ENCODE measurements at places on chromosomes 1 and 21.

DNA sequence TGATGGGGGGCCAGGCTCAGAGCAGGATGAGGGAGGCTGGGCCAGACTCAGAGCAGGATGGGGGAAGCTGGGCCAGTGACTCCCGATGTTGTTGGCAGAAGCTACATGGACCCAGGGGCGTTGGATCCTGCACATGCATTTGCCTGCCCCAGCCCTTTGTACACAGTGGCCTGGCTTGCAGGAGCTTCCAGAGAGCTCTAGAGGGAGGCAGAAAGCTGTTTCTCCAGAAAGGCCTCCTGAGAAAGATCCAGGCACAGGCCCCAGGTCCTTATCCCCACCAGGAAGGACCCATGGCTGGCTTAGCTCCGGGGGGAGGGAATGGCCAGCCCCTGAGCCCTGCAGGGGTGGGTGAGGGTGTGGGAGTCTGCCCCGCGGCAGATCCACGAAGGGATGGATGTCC lies 106.6 kb upstream of the ACTRT2 start:
- no peak for DNase-seq

- no peak for DNase-seq
These were observed 28.9 kb downstream of the OBSCN start for GRCh38 chr1:228236744-228237143.

- no peak for DNase-seq
These were observed 342.5 kb upstream of the ADGRL2 start for GRCh38 chr1:81458186-81458585.

- no peak for DNase-seq
These were observed 393.6 kb downstream of the AGBL4 start for GRCh38 chr1:49630156-49630555.

DNA sequence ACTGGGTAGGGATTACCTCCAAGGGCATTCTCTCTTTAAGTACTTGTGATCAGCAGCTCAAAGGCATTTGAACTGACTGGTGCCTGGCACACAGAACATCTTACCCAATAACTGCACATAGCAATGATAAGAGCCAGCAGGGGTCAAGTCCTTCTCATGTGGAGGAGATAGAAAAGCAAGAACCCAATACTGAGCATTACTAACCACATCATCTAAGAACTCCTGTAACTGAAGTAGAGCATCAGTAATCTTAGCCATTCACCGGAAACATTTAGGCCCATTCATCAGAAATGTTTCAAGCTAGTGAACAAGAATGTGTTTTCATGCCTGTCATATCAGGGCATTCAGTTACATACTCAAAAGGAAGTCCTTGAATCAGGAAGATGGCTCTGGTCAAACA lies 33.6 kb upstream of the THEM4 start:
- no peak for DNase-seq

GRCh38 chr1:207745285-207745684 lies 6.6 kb upstream of the CD46 start:
- DNase-seq, result no peak

GRCh38 chr1:157286646-157287420 lies 148.6 kb upstream of the ETV3 start:
- DNase-seq, result no peak

- DNase-seq, result no peak
These were observed 28.4 kb downstream of the MAPKAPK2 start for GRCh38 chr1:206713070-206713469.

- DNase-seq, result no peak
These were observed 633.8 kb downstream of the PTPRC start for GRCh38 chr1:199272628-199273086.

- DNase-seq, result peak; percentile 13
These were observed 1.2 kb downstream of the PABPC4 start for GRCh38 chr1:39575191-39576015.

DNA sequence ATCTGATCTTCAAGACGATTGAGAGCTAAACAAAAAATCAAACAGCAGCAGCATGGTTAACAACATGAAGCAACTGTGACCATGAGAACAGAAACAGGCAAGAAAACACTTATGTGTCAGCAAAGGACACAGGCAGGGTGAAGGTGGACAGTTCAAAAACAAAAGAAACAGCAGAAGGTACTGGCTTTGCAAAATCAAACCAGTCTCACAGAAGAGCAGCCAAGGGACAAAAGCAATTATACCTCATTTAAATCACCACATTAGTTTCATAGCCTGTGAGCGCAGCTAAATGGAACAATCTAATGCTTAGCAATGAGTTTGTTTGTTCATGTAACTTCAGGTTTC lies 59.1 kb downstream of the CAPN2 start:
- DNase-seq, result no peak

- DNase-seq, result peak; percentile 51
These were observed 570 bp upstream of the NEK7 start for GRCh38 chr1:198156111-198156744.

- no peak for DNase-seq
These were observed 3.6 kb upstream of the INAVA start for GRCh38 chr1:200890818-200891773.

DNA sequence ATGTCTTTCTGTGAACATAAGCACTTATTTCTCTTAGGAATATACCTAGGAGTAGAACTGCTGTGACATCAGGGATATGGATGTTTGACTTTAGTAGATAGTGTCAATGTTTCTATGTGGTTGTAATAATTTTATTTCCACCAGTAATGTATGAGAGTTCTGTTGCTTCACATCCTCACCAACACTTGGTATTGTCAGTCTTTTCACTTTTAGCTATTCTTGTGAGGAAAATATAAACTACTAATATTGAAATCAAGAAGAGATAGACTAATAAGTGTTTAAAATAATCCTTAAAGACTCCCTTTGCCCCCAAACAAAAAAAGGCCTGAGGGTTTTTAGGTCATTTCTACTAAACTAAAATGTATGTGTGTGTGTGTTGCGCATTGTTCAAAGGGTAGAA lies 2.7 kb upstream of the DMAP1 start:
- DNase-seq, result no peak

DNA sequence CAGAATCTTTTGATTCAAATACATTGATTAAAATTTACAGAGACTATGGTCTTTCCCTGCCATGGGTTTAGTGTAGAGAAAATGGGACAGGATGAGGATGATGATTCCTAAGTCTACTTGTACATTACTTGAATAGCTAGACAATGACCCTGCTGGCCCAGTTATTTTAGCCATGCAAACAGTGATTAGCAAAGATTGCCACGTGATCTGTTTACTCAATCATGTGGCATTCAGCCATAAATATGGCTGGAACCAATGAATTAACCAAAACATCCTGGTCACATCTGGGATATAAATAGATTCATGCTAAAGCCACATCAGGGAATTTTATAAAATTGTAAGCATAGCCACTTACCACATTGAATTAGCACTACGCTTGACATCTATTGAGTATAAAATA lies 167.3 kb downstream of the PBX1 start:
- DNase-seq, result no peak

- no peak for DNase-seq
These were observed 53.6 kb downstream of the GLUL start for GRCh38 chr1:182337736-182338571.

DNA sequence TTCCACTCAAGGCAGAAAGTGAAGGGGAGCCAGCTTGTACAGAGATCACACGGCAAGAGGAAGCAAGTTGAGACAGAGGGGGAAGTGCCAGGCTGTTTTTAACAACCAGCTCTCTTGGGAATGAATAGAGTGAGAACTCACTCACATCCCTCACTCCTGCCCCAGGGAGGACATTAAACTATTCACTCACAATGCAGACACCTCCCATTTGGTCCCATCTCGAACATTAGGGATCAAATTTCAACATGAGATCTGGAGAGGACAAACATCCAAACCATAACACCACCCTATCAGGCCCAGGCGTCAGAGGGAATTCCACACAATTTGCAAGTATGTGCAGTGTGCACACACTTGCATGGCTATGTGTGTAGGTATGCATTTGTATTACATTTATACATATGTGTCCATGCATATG lies 62.7 kb downstream of the DMAP1 start:
- no peak for DNase-seq

- no peak for DNase-seq
These were observed 70.4 kb downstream of the PRDM16 start for GRCh38 chr1:3139451-3139852.

DNA sequence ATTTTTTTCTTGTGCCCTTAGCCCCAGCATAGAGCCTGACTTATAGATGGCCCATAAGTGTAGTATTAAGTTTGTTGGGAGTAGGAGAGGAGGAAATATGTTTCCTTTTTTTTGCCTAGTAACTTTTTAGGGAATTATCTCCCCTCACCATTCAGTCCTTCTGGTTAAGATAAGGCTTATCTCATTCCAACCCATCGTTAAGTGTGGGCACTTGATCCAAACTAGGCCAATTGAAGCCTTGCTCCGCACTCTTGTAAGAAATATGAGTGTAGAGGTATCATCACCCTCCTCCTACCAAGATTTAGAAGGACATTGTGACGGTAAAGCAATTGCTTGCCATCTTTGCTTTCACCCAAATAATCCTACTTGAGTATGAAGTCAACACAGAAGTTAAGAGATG lies 8.8 kb upstream of the FGGY start:
- no peak for DNase-seq

DNA sequence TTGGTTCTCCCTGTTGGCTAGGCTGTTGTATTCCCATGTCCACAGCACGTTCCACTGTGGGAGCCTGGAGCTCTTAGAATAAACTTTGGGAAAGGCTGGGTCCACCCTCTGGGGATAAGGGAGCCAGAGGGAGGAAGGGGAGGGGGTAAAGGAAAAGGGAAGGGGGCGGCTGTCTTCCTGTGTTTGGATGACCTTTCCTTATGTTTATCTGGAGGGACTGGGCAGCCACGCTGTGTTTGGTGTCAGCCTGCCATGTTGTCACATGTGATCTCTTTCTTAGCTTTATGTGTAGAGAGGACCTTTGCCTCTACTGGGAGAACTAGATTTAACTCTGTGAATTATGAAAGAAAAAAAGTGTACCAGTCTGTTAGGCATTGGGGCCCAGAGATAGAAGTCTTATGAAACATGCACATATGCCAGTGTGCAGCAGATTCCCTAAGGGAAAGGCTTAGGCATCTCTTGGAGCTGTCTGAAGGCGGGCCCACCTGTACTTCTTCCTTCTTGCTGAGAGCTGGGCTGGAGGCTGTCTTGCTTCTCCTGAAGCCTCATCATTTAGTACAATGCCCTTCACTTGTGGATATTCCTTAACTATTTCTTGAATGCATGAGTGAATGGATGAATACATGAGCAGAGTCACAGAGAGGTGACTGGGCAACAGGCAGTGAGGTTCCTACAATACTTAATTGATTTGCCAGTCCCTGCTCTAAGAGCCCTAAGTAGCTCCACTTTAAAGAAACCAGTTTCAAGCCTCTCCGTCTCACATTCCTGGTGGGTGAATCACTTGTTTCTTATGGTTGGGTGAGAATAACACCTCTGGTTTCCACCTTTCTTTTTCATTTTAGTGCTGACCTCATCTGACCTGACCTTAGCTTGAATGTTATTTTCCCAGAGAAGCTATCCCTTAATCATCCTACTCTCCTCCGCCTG lies 62.5 kb upstream of the ARHGAP29 start:
- DNase-seq, result no peak

DNA sequence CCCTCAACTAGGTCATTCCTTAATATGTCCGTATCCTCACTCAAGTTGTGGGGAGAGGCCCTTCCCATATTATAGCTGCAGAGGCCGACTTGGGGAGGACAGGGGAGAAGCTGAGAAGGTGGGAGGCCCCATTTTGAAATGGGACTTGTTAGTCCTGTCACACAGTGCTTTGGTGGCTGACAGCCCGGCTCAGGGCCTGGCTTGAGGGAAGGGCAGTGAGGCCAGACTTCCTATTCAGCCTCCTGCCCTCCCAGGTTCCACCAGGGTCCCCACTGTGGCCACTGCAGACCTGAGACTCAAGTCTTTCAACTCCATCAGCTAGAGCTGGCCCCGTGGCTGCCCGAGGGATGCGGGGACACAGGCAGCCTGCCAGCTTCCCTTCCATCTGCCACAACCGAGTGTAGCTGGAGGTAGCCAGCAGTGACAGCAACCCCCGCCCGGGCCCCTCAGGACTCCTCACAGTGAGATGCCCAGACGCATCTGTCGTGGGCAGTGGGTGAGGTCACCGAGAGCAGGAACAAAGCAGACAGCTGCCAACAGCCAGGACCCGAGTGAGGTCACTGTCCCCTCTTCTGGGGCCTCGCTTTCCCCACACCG lies 36.9 kb downstream of the SIM2 start:
- no peak for DNase-seq

GRCh38 chr1:151372058-151372934 lies at the start of gene SELENBP1:
Gene SELENBP1 (minus strand): TSS chr1:151372705. CDS start chr1:151372641, 64 bp downstream.
- no peak for DNase-seq

- DNase-seq, result no peak
These were observed 62.6 kb upstream of the ATP2B4 start for GRCh38 chr1:203564024-203564423.

DNA sequence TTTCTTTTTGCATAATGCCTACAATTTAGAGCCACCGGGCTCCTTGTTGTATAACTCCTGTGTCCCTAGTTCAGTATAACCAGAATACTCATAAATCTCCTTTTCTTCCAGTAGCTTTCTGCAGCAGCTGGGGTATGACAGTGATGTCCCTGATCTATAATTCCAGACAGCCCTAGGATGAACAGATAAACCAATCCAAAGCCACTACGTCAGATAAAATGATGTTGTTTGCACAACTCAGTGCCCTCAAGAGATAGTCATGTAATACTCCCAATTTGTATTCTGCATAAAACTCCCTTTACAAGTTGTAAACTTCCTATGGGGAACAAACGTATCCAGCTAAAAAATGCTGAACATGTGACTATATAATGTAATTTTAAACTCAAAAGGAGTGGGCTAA lies 44.7 kb downstream of the ZNF326 start:
- no peak for DNase-seq

DNA sequence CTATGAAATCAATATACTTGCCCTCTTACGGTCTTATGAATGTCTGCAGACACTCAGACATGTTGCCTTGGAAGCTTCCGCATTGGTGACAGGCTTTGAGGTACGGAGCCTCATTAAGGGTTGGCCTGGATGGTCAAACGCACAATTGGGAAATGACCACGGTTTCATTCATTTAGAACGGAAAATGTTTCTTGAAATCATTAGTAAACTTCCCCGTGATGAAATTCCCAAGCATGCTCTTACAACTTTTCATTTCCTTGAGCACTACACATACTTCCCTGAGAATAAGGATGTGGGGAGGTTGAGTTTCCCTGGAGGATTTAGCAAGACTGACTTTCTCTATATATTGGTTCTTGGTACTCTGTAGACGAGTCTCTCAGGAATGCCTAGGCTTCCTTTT lies 146.3 kb downstream of the HLX start:
- no peak for DNase-seq

- DNase-seq, result no peak
These were observed 7.8 kb upstream of the CALML6 start for GRCh38 chr1:1907098-1907736.

- no peak for DNase-seq
These were observed 4.8 kb downstream of the AGO3 start for GRCh38 chr1:35935442-35936388.

- no peak for DNase-seq
These were observed 37.9 kb downstream of the DTL start for GRCh38 chr1:212073490-212073889.
